ENCODE measurements at places on chromosomes 6 and 20.

DNA sequence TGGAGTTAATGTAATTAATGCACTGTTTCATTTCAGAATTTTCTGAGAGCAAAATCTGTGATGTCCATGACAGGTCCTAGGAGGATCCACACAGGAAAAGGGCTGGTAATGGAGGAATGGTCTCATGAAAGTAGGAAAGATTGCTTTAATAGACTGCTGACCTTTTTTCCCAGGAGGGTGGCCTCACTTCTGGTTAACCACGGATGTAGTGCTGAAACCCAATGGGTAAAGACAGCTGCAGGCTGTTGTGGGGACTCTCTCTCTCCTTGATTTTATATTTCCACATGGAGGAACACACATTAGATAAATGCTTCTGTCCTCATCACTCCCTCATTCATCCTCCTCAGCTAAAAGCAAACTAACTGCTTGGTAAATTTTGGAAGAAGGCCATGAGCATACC is 23.6 kb upstream of the RIPOR2 start:
- no peak for DNase-seq

DNA sequence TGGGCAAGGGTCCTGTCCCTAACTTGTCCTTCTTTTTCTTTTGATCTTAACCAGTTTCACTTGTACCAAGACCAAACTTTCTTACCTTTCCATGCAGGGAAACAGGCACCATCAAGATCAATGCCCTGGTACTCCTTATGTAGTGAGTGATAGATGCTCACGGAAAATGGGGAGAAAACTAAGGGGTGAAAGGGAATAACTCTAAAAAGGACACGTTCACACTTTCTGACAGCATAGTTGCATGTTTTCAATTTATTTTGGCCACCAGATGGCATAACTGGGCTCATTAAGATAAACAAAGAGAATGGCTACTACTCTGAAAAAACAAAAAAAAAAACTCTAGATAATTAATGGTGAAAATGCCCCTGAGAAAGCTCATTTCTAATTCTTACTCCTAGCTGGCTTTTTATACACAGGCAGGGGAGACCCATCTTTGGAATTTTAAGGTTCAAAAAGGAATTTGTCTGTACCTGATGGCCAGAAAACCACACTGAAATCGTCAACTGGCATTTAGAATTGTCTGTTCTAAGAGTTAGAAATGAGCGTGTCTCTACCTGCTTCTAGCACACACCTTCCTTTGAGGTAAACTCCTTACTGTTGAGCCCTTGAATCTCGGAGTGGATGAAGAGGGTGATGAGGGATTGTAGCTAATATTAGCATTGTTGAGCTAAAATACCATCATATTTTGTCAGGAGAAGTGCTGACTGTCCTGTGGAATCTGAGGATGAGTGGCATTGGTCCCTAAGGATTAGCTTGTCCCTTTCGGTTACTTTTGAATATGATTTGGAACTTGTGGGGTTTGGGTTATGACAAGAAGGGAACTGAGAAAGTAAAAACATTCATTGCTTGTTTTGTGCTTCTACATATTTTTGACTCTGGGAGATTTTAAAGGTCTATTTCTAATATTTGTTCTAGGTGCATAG is 62.2 kb upstream of the DDR1 start:
- no peak for DNase-seq

DNA sequence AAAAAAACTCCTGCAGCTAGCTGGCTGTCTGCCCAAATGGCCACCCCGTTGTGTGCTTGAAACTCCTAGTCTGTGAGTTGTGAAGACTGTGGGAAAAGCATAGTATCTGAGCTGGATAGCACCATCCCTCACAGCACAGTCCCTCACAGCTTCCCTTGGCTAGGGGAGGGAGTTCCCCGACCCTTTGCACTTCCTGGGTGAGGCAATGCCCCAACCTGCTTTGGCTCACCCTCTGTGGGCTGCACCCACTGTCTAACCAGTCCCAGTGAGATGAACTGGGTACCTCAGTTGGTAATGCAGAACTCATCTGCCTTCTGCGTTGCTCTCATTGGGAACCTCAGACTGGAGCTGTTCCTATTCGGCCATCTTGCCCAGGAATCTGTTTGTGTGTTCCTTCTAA is 260.6 kb upstream of the STXBP5 start:
- no peak for DNase-seq

DNA sequence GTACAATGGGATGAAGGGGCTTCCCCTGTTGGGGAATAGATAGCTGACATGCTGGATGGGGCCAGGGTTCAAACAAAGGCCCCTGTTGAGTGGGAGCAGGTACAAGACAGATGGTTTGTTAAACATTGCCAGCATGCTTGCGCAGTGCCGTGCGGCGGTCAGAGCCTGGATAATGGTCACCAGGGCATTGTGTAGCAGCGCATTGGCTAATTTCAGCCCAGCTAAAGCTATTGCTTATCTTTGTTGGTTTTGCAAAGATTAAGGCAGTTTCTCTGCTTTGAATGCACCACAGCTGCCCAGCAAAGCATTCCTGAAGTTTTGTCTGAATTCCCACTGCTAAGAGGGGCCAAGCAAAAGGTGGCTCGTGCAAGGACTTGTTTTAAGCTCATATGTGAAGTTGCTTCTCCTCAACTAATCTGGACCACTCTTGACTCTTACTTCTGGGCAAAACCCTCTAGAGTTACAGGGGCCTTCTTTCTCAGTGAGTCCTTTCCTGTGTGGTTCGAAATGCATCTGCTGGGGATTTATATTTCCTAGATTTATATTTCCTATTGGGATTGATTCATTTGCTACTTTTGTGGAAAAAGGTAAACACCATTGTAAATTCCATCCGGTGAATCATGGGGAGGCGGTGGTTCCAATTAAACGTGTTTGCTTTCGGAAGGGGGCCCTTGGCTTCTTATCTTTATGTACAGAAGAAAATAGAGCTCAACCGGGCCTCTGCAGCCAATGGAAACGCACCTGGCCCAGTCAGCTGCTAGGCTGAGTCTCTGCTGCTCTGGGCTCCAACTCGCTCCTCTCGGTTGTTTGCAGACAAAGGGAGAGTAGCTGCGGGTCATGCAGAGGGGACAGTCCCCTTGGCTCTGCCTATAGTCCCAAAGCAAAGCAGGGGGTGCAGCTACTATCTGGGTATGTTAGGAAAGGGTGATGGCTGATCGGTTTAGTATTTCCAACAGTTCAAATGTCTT is 72.1 kb downstream of the FOXA2 start:
- DNase-seq: no peak

- DNase-seq: no peak
These were observed 39.2 kb upstream of the TLDC2 start for GRCh38 chr20:36836591-36837269.

GRCh38 chr20:59019217-59019616 is at the start of gene TUBB1:
TUBB1 (plus strand) TSS chr20:59019429; CDS start chr20:59019523, 94 bp downstream.
- DNase-seq: no peak

DNA sequence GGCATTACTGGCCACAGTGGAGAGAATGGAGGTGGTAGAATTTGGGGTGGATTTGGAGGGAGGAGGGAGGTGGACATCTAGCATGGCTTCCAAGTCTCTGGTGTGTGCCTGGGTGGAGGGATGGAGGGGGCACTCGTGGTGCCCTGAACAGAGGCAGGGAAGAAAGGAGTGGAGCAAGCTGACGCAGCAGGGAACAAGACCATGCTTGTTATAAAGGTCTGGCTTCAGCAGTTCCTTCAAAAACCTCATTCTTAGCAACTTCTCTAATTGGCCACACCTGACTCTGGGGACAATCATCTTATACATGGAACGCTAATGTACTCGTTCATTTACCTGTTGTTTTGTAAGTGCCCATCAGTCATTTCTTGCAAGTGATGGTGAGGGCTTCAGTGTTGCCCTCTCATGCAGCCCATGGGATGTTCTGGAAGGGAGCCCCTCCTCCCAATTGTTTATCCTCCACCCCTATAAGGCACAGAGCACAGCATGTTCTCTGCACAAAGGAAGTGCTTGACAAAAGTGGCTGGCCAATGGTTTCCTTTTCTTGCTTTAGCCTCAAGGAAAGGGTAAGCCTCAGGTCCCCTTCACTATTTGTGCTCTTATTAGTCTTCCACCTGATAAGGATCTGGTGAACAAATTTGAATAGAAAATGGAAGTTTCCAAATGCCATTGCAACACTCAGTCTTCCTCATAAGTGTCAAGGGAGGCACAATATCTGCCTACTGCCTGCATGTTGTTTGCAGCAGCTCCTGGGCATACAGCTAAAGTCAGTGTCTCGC is 39.3 kb downstream of the GFOD1 start:
- no peak for DNase-seq

DNA sequence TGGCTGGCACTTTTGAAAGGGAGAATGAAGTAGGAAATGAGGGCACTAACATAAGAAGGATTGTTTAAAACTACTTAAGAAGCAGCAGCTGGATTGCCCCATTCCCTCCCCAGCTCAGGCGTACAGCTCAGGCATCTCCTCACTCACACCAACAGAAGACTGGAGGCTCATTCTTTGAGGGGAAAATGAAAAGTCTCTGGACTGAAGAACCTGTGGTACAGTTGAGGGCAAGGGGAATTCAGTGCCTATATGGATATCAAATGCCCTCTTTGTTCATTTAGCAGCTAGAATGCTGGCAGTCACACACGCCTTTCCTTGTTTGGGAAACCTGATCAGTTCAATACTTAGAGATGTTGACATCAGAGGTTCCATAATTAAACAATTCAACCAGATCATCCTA is 502.1 kb upstream of the SOX4 start:
- no peak for DNase-seq

DNA sequence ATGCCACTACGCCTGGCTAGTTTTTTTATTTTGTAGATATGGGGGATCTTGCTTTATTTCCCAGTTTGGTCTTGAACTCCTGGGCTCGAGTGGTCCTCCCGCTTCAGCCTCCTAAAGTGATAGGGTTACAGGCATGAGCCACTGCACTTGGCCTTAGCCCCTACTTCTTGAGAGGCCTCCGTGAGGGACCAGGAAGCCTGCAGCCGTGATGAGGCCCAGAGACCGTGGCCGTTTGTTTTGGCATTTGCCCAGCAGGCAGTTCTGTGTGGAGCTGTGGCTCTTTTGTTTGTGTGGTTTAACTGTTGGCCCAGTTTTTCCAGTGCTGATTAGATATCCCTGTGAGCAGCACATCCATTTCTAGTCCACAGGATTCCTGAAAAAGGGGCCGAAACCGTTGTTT is 39.8 kb downstream of the SRSF3 start:
- DNase-seq: no peak

DNA sequence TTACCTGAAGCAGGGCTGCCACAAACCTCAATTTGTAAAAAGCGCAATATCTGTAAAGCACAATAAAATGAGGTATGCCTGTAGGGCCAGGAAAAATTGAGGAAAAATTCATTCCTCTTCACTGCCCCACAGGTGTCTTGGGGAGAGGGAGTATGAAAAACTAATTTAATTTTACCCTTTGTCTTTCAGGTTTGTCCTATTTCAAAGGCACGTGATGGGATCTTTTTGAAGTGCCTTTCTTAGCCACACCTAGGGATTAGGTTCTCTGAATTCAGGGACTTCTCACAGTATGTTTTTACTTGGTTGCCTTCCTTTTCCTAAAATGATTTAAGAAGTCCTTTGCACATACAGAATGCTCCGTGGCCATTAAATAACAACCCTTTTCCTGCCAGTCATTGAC is 71.9 kb downstream of the NCOA3 start:
- DNase-seq: no peak

DNA sequence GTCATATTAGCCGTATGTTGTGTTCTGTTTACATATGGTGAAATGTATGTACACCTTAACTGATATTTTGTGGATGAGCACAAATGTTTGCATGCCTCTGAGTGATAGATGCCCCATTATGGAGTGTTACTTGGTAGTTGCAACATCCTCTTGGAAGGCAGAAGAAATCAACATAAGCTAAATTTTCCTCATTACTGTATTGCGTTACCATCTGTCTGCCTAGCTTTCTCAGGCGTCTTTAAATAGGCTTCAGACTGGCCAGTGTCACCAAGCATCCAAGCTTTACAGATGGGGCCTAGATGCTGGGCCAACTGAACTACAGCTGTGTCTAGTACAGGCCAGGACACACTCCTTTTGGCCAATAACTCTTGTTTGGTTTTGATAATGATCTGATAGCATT is 250.6 kb downstream of the SAMD5 start:
- no peak for DNase-seq

DNA sequence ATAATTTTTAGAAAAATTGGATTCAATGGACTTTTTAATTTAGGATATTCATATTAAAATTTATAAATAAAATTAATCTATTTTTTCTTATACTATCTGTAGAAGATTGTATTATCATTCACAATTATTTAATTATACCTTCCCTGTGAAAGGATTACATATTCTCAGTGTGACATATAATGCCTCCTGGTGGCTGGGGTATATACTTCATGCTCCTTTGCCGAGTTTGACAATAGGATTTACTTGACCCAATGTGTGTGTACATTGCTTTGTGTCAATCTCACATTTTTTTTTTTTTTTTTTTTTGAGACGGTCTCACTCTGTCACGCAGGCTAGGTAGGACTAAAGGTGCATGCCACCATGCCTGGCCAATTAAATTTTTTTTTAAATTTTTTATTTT is 230.0 kb upstream of the CHD6 start:
- no peak for DNase-seq

- DNase-seq: no peak
These were observed 31.1 kb downstream of the UTRN start for GRCh38 chr6:144315981-144316861.

GRCh38 chr6:89530982-89531381 is 98.0 kb downstream of the ANKRD6 start:
- DNase-seq: no peak

- no peak for DNase-seq
These were observed 898.2 kb upstream of the FLRT3 start for GRCh38 chr20:15235471-15236198.

- DNase-seq: no peak
These were observed 16.2 kb upstream of the RNF39 start for GRCh38 chr6:30091577-30092381.

GRCh38 chr6:168533414-168533813 is 92.4 kb downstream of the SMOC2 start:
- DNase-seq: no peak

DNA sequence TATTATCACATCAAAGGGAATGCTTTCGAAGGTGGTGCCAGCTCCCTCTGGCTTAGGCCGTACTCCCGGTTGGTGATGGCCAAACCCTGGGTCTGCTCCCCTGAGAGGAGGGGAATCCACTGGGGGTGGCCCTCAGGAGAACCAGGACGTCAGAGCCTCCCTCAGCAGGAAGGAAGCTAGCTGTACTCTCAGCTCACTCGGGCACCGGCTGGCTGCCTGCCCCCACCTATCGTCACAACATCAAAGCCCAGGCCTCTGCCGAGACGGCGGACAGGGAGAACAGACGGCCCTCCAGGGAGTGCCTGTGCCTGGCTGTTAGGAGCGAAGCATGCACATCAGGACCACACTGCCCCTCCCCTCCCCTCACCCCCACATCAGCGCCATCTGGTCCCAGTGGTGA is 9.2 kb upstream of the PGC start:
- no peak for DNase-seq

DNA sequence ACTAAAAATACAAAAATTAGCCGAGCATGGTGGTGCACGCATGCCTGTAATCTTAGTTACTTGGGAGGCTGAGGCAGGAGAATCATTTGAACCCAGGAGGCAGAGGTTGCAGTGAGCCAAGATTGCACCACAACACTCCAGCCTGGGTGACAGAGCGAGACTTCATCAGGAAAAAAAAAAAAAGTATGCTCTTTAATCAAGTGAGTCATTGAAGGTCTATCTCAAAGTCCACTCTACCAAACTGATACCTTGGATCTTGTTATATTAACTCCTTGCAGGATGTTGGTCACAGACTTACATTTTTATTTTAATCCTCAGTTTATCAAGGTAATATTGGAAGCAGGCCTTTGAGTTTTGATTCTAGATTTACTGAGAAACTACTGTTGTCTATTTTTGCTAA is 348.7 kb downstream of the COL12A1 start:
- DNase-seq: no peak
